ENCODE measurements at places on chromosomes 13 and 19.

DNA sequence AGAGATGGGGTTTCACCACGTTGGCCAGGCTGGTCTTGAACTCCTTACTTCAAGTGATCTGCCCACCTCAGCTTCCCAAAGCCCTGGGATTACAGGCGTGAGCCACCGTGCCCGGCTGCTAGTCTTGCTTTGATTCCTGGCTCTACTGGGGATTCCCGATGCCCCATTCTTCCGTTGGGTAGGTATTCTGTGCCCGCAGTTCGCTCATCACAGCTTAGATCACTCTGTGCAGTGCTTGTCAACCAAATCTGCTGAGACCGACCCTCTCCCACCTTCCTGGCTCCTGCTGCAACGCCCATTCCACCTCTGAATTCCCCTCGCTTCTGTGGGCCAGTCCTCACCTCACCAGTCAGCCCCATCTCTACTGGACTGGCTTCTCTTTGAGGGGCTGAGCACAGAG lies 4.6 kb upstream of the ZNF414 start:
- no peak for DNase-seq

- DNase-seq: no peak
These were observed 68.6 kb downstream of the EFNB2 start for GRCh38 chr13:106466691-106467426.

- DNase-seq: no peak
These were observed 59.0 kb downstream of the PTPRS start for GRCh38 chr19:5281588-5281987.

DNA sequence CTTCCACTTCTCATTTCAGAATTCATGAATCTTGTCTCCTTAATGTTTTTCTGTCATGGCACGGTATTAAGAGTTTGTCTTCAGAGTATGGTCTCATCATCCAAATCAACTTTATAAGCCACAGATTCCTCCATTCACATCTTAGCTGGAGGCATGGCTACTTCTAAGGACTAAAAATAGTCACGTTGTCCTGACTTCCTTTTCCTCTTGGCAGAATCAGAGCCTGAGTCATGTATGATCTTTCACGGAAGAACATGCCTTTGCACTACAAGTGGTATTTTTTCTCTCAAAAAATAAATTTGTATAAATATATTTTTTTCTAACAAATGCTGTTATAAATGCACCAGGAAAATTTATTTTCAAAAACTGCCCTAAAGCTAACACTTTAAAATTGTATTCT lies 71.4 kb downstream of the ALOX5AP start:
- DNase-seq: no peak

- no peak for DNase-seq
These were observed 63.8 kb downstream of the SERTM1 start for GRCh38 chr13:36737524-36738083.

DNA sequence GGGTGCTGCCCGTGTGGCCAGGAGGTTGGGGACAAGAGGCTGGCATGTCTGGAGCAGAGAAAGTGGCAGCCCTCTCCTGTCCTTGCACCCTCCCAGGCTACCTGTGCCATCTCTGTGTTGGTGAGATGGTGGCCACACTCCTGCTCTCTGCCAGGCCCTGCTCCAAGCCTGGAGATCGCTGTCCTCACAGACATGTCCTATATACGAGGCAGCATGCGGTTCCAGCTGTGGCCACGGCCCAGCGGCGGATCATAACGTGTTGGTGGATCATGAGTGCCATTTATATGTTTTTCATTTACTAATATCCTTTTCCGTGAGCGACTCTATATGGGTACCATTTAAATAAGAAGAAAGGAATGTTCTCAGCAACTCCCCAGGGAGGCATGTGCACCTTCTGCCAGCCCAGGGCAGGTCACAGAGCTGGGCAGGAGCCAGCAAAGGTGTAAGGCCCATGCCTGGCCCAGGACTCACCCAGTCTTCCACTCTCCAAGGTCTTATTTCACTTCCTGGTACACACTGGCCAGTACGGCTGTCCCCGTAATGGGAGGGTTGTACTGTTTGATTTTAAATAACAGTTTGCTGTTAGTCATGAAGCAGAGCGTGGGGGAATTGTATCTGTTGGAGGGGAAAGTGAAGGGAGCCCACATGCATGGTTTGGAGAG lies 47.2 kb upstream of the LDLR start:
- DNase-seq: no peak

DNA sequence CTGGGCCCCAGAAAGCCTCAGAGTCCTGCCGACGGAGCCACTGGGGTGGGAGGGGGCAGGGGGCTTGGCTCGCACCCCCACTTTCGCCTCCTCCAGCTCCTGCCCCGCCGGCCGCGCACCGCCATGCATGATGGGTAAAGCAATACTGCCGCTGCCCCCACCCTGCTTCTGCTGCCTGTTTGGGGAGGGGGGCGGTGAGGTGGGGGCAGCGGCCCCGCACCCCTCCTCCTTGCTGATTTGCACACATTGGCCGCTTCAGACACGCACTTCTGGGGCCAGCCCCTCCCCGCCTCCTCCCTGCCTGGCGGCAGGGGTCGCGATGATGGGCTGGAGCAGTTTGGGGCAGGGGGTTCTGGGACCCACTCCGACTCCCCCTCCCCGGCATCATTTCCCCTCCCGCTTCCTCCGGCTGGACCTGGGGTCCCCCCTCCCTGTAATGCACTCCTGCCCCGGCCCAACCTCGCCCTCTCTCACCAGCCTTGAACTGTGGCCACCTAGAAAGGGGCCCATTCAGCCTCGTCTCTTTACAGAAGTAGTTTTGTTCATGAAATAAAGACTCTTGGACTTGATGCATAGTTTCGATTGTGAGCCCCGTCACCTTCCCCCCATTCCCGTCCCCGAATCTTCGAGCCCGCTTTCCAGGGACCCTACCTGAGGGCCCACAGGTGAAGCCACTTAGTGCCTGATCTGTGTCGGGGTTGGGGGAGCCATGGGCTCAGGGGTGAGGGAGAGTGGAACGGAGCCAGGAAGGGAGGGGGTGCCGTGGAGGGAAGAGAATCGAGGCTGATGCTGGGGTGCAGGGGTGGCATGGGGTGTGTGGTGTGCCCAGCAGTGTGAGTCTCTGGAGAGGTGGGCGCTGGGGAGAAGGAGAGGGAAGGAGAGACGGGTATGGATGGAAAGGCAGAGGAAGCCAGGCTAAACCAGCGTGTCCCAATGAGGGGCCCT lies 1.4 kb upstream of the HPN start:
- DNase-seq: no peak

DNA sequence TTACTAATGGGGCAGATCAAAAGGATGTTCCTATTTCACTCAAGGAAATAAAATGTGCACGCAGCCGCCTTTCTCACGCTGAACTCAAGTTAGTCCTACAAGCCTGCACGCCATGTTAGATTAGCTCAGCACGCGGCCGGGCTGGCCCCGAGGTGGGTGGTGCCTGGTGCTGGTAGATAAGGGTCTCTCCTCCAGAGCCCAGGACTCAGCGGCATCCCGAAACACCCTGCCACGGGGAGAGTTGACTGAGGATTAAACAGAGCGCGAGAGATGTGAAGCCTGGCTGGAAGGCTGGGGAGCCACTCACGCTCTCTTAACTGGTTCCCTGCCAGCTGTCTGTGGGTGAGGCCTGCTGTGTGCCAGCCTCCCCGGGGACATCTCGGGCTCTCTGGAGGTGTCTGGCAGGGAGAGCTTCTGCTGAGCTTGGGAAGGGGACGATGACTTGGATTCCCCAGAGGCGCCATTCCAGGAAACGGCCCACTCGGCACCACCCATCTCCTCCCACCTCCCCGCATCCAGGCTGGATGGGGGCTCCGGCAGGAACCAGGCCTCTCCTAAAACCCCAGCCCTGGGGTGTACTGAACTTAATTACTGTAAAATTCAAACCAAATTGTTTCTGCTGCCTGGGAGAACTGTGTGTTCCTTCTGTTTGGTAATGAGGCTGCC lies 122.2 kb downstream of the KDM4B start:
- no peak for DNase-seq

- no peak for DNase-seq
These were observed 150.2 kb downstream of the TNFSF13B start for GRCh38 chr13:108419768-108420167.

DNA sequence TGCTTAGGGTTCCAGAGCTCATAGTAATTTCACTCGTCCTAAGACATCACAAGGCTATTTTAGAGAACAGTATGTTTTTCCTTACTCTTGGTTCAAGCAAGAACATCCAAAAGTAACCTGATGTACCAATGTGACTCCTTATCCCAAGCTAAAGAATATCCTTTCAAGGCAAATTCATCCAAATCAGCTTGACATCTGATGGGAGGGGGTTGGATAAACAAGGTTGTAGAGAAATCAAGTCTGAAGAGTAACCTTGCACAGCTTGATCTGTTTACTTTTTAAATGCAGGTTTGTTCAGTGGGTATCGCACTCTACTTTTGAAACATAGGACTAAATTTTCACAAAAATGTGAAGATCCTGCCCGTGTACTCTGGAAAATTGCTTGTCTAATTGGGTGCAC lies 201.2 kb downstream of the GGACT start:
- DNase-seq: no peak

DNA sequence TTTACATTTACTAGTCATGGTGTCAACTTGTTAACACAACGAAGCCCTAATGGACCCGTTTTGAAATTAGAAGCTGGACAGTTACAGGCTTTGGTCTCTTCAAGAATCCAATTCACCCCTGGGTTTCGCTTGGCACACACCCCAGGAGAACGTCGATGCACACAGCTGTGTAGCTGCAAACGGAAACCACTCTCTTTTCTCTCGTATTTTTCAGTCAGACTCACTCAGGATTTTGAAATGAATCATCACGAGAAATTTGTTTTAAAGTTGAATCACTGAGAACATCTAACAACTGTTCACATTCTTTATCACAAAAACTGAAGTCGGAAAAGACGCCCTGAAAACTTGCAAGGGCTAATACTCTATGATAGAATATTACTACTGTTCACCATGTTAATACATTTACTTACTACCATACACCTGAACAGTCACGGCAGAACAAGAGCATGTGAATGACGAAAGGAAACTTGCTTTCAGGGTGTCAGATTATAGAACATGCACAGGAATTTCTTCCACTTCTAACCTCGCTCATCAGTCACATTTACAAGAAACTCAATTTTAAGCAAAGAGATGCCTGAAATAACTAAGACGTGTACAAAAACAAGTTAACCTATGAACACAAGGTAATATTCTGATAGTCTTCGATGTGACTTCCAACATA lies 4.7 kb downstream of the PNMA8A start:
- DNase-seq: peak; percentile 62

GRCh38 chr19:27774827-27775226 lies 1438.1 kb downstream of the UQCRFS1 start:
- peak; percentile 19 for DNase-seq

GRCh38 chr13:45368005-45368404 lies 27.0 kb upstream of the TPT1 start:
- no peak for DNase-seq

GRCh38 chr19:33416307-33417215 lies 43.1 kb downstream of the CEBPG start:
- peak; percentile 98 for DNase-seq

DNA sequence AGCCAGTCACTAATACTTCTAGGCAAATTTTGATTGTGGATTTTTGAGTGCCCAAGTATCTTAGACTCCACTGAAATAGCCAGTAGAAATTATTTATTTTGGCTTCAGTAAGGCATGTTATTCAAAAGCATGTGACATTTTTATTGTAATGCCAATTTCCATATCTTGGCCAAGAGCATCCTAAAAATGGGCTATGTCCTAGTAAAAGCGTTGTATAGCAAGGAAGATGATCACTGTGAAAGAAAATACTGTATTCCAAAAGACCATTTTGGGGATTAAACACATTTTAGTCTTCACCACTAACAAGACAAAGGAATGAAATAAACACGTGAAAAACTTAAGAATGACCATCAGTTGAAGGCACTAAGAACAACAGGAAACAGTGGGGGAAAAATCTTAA lies 149.1 kb downstream of the NUFIP1 start:
- no peak for DNase-seq

- no peak for DNase-seq
These were observed 2.1 kb downstream of the CCDC8 start for GRCh38 chr19:46411088-46411924.

GRCh38 chr13:53250272-53250875 lies 221.8 kb downstream of the OLFM4 start:
- peak; percentile 1 for DNase-seq

- no peak for DNase-seq
These were observed 38.6 kb upstream of the TSHZ3 start for GRCh38 chr19:31387717-31388301.
